T-helper 9 cell (primary cell): ENCODE measurements at places on chromosomes 5 and 9.

DNA sequence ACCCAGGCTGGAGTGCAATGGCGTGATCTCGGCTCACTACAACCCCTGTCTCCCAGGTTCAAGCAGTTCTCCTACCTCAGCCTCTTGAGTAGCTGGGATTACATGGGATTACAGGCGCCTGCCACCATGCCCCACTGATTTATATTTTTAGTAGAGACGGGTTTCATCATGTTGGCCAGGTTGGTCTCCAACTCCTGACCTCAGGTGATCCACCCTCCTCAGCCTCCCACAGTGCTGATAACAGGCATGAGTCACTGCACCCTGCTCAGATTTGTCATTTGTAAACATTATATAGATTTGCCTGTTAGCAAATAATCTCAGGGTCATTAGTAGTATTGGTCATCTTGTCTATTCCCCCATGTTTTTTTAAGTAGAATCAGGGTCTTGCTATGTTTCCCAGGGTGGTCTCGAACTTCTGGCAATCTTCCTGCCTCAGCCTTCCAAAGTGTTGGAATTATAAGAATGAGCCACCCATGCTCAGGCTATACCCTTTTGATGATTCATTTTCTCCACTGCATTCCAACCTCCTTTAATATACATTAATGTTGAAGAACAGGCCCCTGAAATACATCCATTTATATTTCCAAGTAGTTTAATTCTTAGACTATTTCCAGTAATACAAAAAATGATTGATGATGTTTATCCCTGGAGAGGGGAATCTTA, 17.3 kb downstream of the CENPH start:
- no peak for DNase-seq

DNA sequence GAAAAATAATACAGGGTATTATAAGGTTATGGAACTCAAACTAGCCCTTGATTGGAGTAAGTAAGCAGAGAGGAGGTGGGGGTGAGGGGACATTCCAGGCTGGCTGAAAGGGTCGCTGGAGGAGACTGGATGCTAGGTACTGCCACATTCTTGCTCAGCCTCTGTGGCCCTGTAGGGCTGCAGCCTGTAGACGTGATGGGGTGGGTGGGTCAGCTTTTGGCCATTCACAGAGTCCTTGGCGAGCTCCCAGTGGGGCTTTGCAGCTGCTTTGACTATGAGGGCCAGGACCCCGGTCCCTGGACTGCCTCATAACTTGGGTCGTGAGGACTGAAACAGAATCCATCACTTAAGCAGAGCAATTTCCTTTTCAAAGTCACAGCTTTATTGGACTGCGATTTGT, 4.2 kb upstream of the GDNF start:
- DNase-seq, result no peak

DNA sequence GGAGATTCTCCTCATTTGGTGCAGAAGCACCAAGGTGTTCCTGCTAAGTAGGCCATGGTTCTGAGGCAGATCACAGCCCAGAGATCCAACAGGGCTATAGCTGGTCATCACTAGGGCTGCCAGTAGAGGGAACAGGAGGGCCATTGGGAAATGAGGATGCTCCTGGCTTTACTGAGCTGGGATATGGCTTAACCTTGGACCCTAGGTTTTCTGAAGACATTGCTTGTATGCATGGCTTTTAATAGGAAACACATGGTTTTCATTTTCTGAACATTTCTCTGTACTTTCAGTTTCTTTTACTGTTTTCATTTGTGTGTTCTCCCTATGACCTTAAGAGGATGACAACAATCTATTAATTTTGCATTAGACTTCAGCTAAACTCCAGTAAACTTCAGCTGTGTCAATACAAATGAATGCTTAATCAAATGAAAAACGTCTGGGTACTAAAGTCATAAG, at the start of gene IFNW1:
Gene IFNW1, minus strand, starts transcription at position 406 of the 456 bp plus-strand sequence. Its CDS starts 262 bp downstream, at position 144.
- DNase-seq, result no peak

DNA sequence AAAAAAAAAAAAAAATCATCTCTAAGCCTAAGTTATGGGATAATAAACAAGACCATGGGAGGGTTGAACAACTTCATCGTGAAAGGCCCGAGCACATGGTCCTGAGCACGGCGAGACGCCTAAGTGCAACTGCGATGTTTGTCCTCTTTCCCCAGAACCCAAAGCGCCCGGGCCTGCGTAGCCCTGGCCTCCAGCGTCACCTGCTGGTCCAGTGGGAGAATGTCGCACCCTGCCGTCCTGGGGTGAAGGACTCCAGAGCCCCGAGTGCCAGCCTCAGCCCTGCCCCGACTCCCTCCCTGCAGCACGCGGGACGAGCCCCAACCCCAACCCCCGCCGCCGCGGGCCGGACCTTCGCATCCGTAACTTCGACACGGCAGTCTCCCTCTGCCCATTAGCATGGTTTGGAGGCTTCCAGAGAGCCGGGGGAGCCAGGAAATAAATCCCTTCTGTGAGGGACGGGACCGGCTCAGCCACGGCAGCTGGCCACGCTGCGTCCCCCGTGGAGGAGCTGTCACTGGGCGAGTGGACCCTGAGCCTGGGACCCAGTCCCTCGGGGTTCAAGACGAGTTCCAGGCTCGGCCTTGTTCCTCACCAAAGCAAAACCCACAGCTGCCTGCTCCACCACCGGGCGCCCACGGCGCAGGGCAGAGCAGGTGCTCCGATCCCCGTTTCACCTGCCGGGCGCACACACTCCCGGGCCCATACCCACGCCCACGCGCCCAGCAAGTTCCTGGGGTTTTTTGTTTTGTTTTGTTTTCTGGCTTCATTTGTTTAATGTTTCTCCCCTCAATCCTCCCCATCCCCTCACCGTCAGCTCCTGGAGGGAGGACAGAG, 132.5 kb upstream of the HAND1 start:
- DNase-seq, result peak; percentile 17

DNA sequence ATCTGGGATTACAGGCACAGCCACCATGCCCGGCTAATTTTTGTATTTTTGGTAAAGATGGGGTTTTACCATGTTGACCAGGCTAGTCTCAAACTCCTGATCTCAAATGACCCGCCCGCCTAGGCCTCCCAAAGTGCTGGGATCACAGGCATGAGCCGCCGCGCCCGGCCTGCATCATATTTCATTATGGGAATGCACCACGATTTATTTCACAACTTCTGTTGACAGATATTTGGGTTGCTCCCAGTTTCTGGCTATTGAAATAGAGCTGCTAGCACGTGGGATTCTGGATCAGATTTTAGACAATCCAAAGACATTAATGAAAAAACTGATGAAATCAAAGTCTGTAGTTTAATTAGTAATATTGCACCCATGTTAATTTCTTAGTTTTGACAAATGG, 48.4 kb upstream of the FUBP3 start:
- DNase-seq, result no peak

- no peak for DNase-seq
Measured at GRCh38 chr5:134258896-134259295, 33.0 kb upstream of the PPP2CA start.

DNA sequence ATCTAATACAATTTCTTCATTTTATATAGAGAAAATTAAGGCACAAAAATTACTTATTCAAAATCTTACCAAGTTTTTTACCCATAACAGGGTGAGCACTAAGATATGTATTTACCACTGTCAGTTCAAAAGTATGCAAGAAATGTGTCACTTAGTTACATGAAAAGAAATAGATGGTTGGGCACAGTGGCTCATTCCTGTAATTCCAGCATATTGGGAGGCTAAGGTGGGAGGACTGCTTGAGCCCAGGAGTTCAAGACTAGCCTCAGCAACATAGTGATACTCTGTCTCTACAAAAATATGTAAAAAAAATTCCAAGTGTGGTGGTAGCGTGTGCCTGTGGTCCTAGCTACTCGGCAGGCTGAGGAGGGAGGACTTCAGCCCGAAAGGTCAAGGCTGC, 19.4 kb downstream of the YIPF5 start:
- no peak for DNase-seq
